Heart left ventricle (tissue), 16 donors: ENCODE measurements at places on chromosomes 1 and 21.

DNA sequence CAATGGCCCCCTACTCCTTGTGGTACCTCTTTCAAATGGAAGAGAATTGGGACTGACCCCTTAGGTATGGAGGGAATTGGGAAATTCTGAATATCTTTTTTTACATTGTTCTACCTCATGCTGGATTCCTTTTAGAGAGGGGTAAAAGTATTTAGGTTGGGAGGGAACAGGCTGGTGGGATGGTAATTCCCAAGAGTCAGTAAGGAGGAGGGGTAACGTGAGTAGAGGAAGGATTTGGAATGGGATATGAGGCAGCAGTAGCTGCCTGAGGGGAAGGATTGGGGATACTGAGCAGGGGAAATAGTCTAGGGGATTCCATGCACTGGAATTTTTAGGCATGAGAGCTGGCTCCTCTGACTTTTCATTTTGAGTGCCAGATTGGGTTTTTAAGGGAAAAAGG lies 3.8 kb upstream of the AADACL3 start:
- no peak for DNase-seq

GRCh38 chr1:48061162-48062136 lies 64.3 kb upstream of the TRABD2B start:
- DNase-seq, result peak; percentile 33

DNA sequence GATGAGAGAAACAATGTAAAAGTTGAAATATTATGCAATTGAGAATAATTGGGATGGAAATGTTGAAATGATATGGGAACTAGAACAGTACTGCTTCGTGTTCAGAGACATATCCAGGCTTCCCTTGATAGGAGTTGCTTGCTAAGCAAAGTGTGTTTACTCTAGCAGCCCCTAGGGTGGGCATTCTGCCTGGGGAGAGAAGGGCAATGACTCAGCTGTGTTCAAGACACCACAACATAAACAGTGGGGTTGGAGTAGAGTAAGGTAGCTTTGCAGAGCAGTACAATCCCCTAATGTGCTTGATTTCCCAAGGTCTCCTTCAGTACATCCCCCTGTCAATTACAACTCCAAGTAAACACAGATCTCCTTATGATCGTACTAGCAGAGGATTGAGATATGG lies 4.8 kb upstream of the PCNX2 start:
- no peak for DNase-seq

DNA sequence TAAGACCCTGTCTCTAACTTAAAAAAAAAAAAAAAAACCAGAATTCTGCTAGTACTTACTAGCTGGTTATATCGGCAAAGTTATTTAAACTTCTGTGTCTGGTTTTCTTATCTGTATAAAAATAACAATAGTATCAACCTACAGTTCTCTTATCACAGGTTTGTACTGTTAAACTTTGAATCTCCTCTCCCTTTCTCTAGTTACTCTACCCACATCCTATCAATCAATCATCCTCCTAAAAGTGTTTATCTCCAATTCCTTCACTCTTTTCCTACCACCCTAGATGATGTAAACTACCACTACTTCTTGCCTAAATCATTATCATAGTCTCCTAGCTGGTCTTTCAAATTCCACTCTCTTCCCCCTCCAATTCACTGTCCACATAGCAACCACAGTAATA lies 27.6 kb downstream of the USP33 start:
- no peak for DNase-seq

DNA sequence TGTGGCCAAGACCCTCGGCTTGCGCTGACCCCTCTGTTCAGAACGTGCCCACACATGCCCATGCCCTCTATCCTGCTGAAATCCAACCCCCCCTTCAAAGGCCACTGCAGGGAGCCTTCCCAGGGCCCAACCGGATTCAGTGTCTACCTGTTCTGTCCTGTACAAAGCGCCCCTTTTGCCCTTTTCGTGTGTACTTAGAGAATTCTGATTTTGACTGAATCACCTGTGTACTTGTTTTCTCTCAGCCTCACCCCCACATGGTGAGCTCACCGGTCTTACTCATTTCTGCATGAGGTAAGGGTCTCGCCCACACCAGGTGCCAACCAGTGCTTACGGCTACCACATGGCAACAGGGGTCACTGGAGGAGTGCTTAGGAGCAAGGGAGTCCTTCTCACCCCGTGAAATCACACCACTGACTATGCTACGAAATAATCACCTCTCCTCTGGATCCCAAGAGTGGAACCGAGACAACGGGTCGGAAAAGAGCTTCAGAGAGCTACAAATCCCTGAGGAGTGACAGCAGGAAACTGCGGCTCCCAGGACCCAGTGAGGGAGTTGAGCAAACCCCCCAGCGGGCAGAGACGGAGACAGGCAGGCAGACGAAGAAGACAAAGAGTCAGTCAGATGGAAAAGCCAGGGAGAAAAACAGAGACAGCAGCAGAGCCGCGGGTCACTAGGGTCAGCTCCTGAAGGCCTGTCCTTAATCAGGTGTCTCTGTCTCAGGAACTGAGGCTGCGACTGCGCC lies 2.1 kb upstream of the S100A2 start:
- DNase-seq, result no peak

- peak; percentile 23 for DNase-seq
Measured at GRCh38 chr1:30840904-30841598, 67.5 kb downstream of the SDC3 start.

DNA sequence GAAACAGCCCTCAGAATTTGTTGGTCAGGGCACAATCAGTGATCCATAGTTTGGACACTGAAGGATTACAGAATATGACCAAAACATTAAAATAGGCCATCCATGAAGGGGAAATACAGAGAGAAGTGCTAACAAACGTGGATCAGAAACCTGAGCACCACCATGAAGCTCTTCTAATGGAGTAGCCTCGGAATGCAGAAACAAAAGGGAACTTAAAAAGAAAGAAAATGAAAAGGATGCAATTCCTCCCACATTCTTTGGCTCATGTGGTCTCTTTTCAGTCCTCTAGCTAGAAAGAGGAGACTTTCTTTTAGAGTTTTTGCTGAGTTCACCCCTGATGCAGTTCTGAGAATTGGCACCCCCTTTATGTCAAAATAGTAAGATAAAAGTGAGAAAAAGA lies 989.8 kb upstream of the B3GALT2 start:
- DNase-seq, result no peak

GRCh38 chr1:172670316-172670715 lies 11.4 kb downstream of the FASLG start:
- no peak for DNase-seq

DNA sequence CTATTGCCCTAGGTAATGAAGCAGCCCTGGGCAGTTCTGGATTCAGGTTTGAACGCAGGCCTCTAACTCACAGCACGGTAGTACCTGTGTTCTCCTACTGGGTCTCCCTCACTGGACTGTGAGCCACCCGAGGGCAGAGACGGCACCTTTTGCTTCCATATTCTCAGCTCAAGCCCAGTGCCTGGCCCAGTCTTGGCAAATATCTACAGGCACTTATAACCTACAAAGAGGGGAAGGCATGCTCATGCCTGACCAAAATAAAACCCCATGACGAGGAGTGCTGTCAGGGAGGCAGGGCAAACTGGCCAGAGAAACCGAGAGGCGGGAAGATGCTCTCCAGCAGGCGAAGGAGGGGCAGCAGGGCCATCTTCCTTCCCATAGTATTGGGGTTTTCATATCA lies 91.1 kb downstream of the DDX20 start:
- DNase-seq, result peak; percentile 23

- no peak for DNase-seq
Measured at GRCh38 chr1:199789141-199789540, 238.4 kb upstream of the NR5A2 start.

GRCh38 chr1:58722414-58722813 lies 22.6 kb upstream of the MYSM1 start:
- no peak for DNase-seq

DNA sequence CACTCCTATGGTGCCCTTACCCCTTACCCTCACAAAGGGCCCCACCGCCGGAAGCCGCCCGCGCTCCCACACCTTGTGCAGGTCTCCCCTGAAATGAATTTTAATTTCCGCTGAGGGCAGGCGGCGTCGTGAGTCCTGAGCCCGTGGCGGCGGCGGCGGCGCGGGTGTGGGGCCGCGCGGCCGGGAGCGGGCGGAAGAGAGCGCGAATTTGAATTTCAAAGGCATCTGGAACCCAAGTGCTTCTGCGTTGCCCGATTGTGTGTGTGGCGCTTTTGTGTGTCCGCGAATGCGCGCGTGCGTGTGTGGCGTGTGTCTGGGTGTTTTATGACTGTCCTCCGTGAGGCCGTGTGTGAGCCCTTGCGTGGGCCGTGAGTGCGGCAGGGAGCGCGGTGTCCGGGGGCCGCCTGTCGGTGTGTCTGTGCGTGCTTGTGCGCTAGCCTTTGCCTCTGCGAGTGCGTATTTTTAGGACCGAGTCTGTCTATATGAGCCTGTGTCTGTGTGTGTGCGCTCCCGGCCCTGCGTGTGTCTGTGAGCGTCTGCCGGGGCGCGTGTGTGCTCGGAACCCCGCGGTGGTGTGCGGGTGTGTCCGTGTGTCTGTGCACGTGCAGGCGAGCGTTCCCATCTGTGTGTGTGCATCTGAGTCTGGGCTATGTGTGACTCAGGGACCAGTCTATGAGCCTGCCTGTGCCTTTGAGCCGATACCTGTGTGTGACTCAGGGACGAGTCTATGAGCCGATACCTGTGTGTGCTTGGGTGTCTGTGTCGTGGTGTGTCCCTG lies 7.9 kb upstream of the ADGRB2 start:
- DNase-seq, result no peak

- DNase-seq, result no peak
Measured at GRCh38 chr1:96722958-96723357, 1.4 kb downstream of the PTBP2 start.

DNA sequence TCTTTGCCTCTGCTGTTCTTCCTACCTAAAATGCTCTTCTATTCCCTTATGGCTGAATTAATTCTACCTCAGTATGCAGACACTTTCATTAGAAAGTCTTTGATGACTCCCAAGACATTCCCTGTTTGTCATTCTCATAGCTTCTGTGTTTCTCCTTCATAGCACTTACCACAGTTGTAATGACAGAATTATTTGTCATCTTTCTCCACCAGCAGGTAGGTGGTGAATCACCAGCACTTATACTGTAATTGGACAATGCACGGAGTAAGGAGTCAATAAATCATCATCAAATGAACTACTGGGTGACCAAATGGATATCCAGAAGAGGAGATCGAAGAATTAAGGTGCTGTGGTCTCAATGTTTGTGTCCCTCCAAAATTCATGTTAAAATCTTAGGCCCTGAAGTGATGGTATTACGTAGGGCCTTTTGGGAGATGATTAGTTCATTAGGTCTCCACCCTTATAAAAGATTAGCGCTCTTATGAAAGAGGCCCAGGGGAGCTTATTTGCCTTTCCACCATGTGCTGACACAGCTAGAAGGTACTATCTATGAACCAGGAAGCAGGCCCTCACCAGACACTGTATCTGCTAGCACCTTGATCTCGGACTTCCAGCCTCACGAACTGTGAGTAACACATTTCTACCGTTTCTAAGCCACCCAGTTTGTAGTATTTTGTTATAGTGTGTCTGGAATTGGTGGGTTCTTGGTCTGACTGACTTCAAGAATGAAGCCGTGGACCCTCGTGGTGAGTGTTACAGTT lies 2.4 kb upstream of the CCT8 start:
- no peak for DNase-seq

DNA sequence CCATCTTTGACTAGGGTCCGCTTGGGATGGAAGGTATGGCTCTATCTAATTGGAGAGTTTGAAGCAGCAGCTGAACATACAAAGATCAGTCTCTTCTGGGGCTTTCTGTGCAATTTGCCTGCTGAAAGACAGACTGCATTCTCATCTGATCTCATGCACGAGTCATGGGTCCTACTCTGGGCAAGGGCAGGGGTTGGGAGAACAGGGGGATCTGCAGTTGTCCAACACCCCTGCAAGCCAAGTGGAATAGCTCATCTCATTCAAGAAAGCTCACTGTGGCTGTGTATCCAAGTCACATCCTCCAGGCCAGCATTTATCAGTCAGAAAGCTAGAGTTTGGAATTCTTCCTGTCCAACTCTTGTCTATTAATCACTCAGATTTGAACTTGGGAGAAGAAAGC lies 177.2 kb upstream of the C8B start:
- no peak for DNase-seq

- DNase-seq, result no peak
Measured at GRCh38 chr1:215786997-215787396, 219.9 kb downstream of the KCTD3 start.

- no peak for DNase-seq
Measured at GRCh38 chr1:13820456-13820855, 120.5 kb downstream of the PRDM2 start.

- DNase-seq, result no peak
Measured at GRCh38 chr1:1203561-1204424, 2.6 kb downstream of the TNFRSF18 start.

- no peak for DNase-seq
Measured at GRCh38 chr1:179818260-179818659, 59.3 kb downstream of the TOR1AIP2 start.

DNA sequence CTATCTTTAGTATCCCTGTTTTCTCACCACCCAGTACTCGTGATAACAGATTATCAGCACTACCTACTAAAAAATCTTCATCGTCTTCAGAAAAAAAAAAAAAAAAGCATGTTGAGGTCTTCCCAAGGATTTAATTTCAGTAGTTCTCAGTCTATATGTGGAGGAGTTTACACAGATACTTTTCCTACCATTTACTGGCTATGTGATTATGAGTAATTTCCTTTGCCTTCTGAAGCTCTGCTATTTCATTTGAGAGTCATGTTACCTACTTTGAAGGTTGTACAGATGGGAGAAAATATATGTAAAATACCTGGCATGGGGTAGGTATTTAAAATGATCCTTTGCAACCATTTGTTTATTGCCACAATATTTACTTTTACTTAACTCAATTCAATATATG lies 399.7 kb downstream of the NEGR1 start:
- no peak for DNase-seq

- DNase-seq, result no peak
Measured at GRCh38 chr1:164569866-164570265, 10.9 kb downstream of the PBX1 start.

DNA sequence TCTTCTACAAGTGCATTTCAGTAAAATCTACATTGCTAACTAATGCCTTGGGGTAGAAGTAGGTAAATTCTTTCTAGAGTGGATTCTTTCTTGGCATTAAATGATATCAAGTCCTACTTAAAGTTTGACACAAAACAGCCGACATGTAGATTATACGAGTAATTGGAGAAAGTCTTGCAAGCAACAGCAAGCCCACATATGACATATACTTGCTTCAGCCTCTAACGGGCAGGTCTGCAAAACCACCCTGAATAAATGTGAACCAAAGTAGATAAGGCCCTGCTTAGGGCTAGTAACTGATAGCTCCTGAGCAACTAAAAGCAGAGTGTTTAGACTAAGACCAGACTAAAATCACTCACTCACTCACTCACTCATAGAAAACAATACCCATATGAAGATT lies 203.2 kb downstream of the LTN1 start:
- DNase-seq, result no peak

GRCh38 chr1:63624911-63625310 lies 31.7 kb downstream of the PGM1 start:
- no peak for DNase-seq
